ENCODE measurements at places on chromosomes 5 and 9.
A peak's percentile ranks its signal among the peaks of the same experiment; 100 is the strongest.

DNA sequence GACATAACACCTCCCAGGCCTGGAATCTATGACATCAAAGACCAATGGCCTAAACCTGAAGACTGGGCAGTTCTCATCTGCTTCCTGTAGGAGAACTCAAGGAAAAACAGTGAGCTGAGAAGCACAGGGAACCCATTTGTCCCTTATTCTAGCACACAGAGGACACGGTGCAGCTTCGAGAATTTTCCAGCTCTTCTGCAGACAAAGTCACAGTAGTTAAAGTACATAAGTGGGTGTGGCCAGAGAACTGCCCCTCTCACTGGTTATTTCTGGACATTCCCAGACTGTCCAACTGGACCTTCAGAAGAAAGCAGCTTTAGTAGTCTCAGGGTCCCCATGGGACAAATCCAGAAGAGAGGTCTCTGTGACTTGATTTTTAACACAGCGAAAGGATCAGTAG lies 114.6 kb downstream of the KLHL3 start:
- DNase-seq = no peak

DNA sequence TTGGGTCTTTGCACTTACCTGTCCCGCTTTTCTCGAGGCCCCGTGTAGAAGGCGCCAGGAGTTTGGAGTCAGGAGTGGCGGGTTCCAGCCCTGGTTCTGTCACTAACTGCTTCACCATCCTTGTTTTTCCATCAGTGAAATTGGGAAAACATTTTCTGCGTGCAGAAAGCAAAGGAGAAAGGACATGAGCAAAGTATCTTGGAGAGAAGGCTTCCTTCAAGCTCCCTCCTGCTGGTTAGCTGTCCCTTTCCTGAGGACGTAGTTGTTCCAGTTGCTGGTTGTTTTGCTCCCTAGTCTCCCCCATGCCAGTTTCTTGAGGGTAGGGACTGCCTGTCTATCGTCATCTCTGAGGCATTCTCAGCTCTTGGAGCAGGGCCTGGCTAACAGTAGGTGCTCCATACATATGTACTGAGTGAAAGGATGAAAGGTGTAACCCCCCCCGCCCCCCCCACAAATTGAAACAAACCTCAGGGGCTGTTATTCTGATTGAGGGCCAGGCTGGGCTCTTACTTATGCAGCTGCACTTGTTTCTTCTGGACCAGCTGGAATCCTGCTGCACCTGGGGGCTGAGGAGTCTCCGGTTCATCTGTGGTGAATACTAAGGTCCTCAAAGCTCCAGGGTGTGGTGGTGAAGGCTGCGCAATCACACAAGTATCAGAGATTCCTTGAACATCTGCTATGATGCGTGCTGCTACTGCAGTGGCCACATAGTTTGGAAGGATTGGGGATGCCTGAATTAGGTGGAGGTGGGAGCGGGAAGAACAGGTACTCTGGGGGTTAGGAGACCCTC lies 1.0 kb downstream of the SMIM3 start:
- no peak for DNase-seq

- no peak for DNase-seq
Measured at GRCh38 chr5:178429156-178429468, 161.1 kb downstream of the COL23A1 start.

DNA sequence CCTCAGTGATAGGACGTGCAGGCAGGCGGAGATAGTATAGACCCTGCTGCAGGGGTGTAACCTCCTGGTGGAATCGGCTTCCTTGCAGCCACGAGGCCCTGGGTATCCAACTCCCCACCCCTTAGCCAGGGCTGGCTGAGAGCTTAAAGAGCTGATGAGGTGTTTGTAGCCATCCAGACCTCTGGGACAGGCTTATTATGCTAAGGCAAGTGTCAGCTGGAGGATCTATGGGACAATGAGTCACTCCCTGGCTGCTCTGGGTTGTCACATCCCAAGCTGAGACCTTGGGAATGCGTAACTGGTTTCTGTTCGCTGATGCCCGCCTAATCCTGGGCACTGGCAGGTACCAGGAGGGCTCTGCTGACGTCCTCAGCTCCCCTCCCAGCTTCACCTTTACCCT lies 38.9 kb downstream of the DAB2IP start:
- DNase-seq = no peak

DNA sequence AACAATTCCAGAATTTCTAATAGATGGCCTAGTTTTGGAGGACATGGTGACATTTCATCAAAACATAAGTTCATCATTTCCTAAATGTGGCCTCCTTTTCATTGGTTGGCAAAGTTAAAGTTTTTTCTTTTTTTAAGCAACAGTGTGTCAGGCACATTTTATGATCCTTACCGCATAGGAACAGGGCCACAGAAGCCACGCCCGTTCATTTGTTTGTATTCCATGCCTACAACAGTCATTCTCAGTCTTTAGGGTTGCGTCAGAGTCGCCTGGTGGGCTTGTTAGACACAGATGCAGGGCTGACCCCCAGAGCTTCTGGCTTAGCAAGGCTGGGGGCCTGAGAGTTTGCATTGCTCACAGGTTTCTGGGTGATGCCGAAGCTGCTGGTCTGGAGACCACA lies 130.2 kb downstream of the HSD17B3 start:
- DNase-seq = no peak

DNA sequence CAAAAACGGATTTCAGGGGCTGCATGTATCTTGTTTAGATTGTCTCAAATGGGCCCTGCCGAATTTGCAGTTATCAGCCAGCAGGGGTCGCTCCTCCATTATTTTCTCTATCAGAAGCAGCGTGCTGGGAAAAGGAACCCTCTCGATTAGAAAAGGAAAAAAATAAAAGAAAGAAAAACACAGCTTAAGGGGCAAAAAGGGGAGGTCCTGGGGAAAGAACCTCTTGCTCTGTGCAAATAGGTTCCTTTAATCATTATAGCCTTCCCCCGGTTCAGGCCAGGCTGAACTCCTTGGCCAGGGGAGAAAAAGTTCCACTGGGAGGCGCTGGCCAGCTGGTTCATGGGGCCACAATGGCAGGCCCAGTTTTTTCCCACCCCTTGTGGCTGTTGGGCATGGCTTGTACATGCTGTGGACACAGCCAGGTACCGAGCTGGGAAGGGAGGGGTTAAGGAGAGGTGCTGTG lies 25.0 kb upstream of the CAPSL start:
- DNase-seq = peak; percentile 75

Data from H1 (cell line).